HFFc6 (cell line): ENCODE measurements at places on chromosomes 16 and 17. TPM values are rescaled to one million over a fixed set of nuclear protein-coding genes. Genes with fewer than 3 reads are reported as not detected.

The CCL17 gene
- not detected in 3 replicates for total RNA-seq

The TBC1D3C gene
- total RNA-seq: 0.41 to 1.2 TPM (median 0.74 TPM) in 3 replicates

- H3K36me3 ChIP-seq: no peaks in the 10 kb centered on the region
- H3K4me3 ChIP-seq: no peak overlapping the region
- no peak overlapping the region for H3K27ac ChIP-seq
Measured at GRCh38 chr16:1188432-1189189, 35.7 kb downstream of the CACNA1H start.

GRCh38 chr16:47018223-47018891 is 44.9 kb upstream of the DNAJA2 start:
- no peaks in the 10 kb centered on the region for H3K36me3 ChIP-seq
- no peak overlapping the region for H3K4me3 ChIP-seq
- no peaks in the 10 kb centered on the region; the same call in 1 of the 2 replicates for H3K27me3 ChIP-seq
- no peaks in the 10 kb centered on the region for H3K4me1 ChIP-seq

GRCh38 chr16:77111056-77111565 is 79.9 kb upstream of the MON1B start:
- H3K36me3 ChIP-seq: no peaks in the 10 kb centered on the region
- H3K4me1 ChIP-seq: no peaks in the 10 kb centered on the region
- H3K27ac ChIP-seq: no peak overlapping the region
- no peak overlapping the region for H3K4me3 ChIP-seq
- H3K27me3 ChIP-seq: no peaks in the 10 kb centered on the region
